HCEC 1CT (cell line): ENCODE measurements at places on chromosomes 7 and 10.

- DNase-seq, result no peak
Measured at GRCh38 chr7:29853789-29854188, 47.5 kb downstream of the WIPF3 start.

GRCh38 chr10:87878664-87879459, 15.4 kb downstream of the PTEN start:
- DNase-seq, result no peak

GRCh38 chr10:93299195-93299594, 182.9 kb downstream of the MYOF start:
- DNase-seq, result no peak

DNA sequence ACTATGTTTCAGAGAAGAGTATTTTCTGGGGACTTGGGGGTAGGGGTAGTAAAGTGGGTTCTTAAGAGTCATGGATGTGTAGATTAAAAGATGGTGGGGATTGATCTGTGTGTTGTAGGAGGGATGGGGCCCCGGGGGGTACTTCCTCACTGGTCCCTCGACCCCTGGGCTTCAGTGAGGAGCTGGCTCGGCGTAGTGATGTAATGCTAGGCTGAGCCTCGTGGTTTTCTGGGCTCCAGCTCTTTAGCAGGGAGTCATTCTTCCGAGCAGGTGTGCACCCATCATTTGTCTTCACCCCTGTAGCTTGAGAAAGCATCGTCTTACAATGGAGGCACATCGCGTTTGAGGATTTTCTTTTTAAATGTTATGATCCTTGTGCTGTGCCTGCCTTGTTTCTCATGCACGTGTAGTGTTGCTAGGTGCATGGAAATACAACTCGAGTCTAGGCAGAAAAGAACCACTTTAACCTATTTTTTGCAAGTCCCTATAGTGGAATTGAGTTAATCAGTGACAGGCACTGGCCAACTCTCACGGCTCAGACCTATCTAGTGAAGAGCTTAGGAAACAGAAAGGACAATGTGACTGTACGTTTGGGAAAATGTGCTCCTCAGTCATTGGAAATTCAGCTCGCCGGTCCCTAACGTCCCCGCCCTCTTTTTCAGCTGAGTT, 106.1 kb upstream of the BTBD16 start:
- no peak for DNase-seq

GRCh38 chr7:64882341-64883112, 20.5 kb upstream of the ZNF273 start:
- DNase-seq, result no peak

GRCh38 chr10:101939729-101940128, 96.1 kb upstream of the KCNIP2 start:
- no peak for DNase-seq

GRCh38 chr10:68666280-68666760, 54.7 kb upstream of the CCAR1 start:
- peak; percentile 96 for DNase-seq

GRCh38 chr7:7510794-7511193, 24.9 kb downstream of the COL28A1 start:
- DNase-seq, result no peak

GRCh38 chr10:119206603-119207365, 587 bp upstream of the GRK5 start:
- peak; percentile 63 for DNase-seq

- DNase-seq, result peak; percentile 33
Measured at GRCh38 chr10:51139176-51139575, 64.9 kb downstream of the PRKG1 start.

- DNase-seq, result peak; percentile 51
Measured at GRCh38 chr7:98913612-98914011, 35.3 kb downstream of the TRRAP start.

DNA sequence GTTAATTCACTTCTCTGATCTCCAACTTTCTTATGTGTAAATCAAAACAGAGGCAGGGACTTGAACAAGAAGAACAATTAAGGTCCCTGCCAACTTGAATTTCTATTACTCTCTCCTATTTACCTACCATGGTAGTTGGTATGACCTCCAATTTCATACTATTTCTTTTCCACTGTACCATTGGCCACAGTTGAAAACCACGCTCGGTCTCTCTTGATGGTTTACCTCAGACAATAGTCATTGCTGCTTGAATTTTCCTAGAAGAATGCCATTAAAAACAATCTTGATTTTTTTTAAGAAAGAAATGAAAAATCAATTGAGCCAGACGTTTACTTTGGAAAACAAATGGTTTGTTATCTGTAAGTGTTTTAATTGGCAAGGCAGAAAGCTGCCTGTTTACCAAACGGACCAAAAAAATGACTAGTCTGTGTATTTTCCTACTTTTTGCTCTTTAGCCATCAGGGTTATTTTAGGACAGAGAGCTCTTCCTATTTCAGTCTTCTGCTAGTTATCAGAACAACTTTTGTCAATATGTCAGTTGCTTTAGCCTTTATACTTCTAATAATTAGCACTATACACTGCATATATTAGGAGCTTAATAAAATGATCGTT, 157.5 kb upstream of the PLXDC2 start:
- no peak for DNase-seq

- no peak for DNase-seq
Measured at GRCh38 chr7:31788883-31789680, 102.1 kb downstream of the PPP1R17 start.

GRCh38 chr10:127882391-127882790, 10.3 kb downstream of the CLRN3 start:
- no peak for DNase-seq
